ENCODE measurements at places on chromosomes 6 and 20.

GRCh38 chr6:148868314-148868713, 121.5 kb downstream of the UST start:
- no peak for DNase-seq

GRCh38 chr6:87092435-87092834, 2.5 kb downstream of the CGA start:
- no peak for DNase-seq

- no peak for DNase-seq
Observed at GRCh38 chr6:40719671-40720374, 132.7 kb upstream of the LRFN2 start.

GRCh38 chr6:45112711-45113110, 215.4 kb upstream of the RUNX2 start:
- no peak for DNase-seq

- no peak for DNase-seq
Observed at GRCh38 chr20:23393996-23394775, 27.1 kb downstream of the NAPB start.

- DNase-seq, result no peak
Observed at GRCh38 chr6:159427771-159428170, 258.6 kb downstream of the FNDC1 start.

DNA sequence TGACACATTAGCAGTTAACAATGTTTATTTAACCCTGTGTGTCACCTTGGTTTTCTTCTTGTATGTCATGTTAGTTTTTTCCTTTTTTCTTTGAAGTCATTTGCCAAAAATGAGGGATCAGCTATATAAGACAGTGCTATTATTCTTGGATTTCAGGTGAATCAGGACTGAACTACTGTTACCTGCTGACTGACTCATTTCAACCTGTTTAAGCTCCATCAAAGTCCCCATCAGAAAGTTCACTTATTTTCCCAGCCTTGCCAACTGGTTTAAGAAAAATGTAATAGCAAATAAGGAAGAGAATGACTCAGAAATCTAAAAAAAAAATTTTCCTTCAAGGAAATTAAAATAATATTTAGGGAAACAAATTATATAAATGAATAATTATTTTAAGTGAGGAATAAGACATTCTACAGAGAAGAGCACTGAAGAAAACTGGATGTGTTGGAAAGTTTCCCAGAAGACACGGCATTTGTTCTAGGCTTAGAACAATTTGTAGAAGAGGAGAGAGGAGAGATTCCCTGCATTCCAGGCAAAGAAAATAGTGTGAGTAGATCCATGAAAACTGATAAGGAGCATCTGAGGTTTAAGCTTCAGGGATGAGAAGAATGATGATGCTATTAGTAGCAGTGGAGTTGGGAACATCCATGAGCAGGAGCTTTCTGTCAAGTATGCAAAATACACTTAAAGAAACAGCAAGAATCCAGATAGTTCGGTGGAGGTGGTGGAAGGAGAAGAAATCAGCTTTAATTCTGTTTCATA, 84.9 kb upstream of the SIM1 start:
- no peak for DNase-seq

DNA sequence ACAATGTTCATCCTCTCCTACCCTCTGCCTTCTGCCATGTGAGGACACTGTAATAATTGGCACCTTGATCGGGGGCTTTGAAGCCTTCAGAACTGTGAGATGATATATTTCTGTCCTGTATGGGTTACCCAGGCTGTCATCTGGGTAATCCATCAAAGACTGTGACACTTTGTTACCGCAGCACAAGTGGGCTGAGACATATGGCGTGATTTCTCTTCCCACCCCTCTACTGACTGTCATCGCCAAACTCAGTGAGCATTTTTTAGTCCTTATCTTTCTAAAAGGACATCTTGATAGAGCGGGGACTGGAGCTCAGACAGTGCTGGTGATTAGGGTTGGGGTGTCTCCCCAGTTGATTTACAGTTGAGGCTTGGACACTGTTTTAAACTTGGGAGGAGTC, 10.4 kb upstream of the PLG start:
- no peak for DNase-seq

DNA sequence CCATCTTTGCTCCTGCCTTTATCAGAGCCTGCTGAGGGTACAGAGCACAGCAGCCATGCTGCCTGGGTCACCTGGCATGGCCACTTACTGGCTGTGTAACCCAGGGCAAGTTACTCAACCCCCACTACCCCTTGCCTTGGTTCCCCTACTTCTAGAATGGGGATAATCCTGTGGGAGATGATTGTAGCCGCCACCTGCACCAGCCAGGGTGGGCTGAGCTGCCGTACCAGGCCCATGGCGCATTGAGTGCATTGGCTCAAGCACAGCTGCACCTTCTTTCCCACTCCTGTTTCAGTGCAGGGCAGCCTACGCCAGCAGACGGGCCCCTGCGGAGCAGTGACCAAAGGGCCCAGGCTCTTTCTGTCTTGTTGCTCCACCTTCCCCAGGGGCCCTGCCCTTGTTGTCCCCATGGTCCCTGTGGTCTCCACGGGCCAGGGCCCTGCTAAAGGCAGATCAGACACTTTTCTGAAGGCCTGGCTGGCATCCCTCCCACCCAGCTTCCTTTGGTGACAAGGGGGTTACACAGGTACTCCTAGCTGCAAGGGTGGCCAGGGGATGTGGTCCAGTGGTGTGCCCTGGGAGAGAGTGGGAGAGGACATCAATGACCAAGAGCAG, 159.4 kb upstream of the MLN start:
- DNase-seq, result no peak

DNA sequence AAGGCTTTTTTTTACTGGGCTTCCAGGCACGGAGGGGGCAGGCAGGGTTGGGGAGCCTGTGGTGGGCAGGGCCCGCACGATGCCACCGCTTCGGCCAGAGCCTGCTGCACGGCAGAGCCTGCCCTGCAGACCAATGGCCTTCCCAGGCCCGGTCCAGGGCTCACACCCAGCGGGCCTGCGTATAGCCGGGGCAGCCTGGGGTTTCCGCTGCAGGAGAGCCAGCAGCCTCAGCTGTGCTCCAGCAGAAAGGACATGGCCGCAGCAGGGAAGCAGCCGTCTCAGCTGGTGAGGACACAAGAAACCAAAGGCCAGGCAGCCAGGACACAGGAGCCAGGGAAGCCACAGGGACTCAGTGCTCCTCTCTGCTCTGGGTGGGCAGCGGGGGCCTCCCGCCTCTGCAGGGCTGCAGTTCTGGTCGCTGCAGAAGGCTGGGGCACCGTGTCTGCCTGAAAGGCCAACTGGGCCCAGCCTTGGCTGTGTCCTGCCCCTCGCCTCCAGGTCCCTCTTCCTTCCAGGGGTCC, 90.6 kb downstream of the TTLL2 start:
- no peak for DNase-seq

- no peak for DNase-seq
Observed at GRCh38 chr20:58640446-58640845, 10.6 kb upstream of the STX16 start.

GRCh38 chr20:48064929-48065328, 279.6 kb upstream of the SULF2 start:
- DNase-seq, result no peak

GRCh38 chr6:8149350-8149749, 47.0 kb upstream of the EEF1E1 start:
- no peak for DNase-seq

DNA sequence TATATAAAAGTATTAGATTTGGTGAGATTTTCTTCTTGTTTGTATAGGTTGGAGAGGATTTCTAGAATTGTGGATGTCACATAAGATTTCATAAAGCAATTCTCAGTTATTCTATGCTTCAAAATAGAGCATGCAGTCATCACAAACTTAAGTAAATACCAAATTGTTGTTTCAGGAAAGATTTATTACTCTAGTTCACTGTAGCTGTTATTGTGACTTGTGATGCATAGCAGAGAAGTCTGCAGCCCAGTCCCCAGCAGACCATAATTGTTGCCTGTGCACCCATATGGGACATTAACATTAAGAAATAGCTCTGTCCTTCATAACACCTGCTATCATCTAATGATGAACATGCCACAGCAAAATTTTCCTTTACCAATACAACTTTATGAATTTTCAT, 228.0 kb upstream of the FAM83B start:
- no peak for DNase-seq

DNA sequence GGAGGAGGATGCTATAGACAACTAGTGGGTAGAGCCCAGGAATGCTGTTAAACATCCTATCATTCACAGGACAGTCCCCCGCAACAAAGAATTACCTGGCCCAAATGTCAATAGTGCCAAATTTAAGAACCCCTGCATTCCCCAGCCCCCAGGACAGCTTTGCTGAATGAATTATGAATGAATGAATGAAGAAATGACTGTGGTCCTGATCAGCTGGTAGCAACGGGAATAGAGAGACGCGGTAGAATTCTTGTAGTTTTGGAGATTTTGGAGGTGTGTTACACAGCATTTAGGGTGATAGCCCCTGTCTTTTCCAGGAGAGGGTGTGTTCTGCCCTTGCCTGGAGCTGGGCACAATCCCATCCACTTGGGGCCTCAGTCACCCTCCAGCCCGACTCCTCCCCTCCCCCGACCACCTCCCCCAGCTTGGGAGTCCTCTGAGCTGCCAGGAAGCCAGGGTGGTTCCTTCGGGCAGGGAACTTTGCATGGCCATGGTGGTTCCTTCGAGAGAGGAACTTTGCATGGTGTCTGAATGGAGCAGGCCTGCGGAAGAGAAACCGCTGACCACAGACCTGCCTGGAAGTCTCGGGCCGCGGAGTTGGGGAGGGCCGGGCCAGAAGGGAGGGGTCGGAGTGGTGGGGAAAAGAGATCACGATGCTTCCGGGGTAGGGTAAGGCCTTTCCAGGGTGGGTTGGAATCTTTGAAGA, 1.0 kb upstream of the HCK start:
- no peak for DNase-seq

GRCh38 chr20:43387737-43388136, 70.0 kb upstream of the SRSF6 start:
- DNase-seq, result no peak

- no peak for DNase-seq
Observed at GRCh38 chr6:93701526-93701925, 282.2 kb upstream of the EPHA7 start.

GRCh38 chr6:44117397-44118128, 9.7 kb downstream of the MRPL14 start:
- no peak for DNase-seq

- no peak for DNase-seq
Observed at GRCh38 chr20:15889514-15890256, 683.6 kb downstream of the KIF16B start.

DNA sequence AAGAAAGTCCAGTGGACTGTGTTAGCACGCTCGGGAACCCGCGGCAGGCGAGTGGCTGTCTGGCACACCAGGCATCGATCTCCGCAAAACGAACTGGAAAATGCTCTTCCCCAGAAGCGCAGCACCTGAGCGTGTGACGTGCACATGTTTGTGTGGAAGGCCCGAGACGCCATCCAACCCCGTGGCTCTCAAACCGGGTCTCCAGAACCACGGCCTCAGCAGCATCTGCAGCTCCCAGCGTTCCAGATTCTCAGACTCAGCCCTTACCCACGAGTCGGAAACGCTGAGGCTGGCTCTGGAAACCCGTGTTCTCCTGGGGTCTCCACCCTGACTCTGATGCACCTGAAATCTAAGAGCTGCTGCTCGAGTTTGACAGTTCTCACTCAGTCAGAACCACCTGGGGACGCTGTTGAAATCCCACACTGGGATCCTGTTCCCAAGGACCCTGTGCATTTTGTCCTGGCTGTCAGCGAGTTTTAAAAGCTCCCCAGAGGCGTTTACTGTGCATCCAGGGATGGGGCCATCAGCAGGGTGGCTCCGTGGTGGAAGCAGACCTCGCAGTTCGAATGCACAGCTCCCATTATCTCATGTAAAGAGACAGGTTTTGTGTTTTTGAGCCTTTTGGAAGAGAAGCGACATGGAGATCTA, 69.0 kb downstream of the DLL1 start:
- no peak for DNase-seq

DNA sequence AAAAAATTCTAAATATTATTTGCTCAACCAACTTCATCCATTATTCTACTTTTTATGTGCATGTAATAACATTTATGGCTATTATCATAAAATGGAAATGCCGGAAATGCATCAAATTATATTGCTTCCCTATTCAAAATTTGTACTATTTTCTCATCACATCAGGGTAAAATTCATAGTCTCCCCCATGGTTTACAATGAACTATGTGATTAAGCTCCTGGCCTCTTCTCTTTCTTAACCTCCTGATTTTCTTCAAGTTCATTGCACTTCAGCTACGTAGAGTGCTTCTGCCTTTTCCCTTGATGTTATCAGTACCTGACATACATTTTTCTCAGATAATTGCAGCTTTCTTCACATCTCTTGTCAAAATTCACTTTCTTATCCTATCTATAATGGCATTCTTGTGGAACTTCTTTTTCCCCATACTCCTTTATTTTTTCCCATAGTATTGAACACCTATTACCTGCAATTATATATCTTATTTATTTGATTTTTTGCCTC, 699.1 kb upstream of the ADGRB3 start:
- no peak for DNase-seq

GRCh38 chr20:39067526-39068216, 105.5 kb downstream of the DHX35 start:
- no peak for DNase-seq

DNA sequence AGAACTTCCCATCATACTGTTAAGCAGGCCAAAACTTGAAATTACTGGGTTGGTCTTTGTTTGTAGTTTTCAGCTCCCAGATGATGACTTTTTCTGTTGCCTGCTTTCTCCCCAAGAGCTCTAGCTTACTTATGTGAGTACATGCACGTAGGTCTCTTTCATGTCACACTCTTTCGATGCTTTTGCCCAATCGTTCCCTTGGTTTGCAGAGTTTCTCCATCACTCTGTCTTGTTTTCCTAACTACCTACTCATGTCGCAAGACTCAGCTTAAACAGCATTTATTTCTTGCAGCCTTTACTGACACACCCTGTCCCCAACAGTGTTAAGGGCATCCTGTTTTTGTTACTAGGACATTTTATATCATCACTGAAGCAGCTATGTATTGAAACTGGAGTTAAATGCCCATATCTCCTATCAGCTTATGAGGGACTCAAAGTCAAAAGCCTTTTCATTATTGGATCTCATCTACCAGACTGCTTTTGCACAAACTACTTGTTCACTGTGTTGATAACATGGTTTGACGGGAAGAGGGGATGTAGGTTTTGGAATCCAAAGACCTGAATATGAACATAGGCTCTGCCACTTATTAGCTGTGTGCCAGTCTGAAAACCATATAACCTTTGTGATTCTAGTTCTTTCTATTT, 2.9 kb downstream of the ARG1 start:
- DNase-seq, result no peak

GRCh38 chr6:55994531-55994930, 119.1 kb upstream of the BMP5 start:
- DNase-seq, result no peak

- no peak for DNase-seq
Observed at GRCh38 chr6:41039060-41039998, at the start of gene UNC5CL. UNC5CL (minus strand) TSS chr6:41039221; CDS start chr6:41035074, 4,147 bp downstream.
